ENCODE measurements at places on chromosomes 5 and 9. TPM values are rescaled to one million over a fixed set of nuclear protein-coding genes. Genes with fewer than 3 reads are reported as not detected.

DNA sequence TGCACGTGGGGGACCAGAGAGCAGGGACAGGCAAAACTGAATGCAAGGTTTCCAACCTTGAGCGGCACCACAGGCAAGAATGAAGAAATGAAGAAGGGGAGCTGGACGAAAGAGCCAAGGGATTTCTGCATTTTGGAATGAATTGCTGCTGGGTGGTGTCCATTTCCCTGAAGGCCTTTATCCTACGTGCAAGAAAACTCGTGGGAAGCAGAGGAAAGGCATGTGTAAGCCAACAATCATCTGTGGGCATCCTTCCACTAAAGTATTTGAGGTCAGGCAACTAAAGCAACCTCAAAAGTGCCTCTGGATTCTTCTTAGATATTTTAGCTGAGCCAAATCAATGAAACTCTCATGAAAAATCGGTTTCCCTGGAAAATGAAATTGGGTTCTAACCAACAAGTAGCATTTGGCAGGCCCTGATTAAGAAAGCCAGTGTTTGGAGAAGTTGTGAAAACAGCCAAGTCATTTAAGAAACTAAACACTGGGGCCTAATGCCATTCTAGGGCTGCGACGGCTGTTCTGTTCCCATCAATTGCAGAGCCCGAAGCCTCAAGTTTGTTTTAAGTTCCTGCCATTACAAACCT is 4.7 kb upstream of the TGFBI start:
- H3K4me1 ChIP-seq: peaks cover 25% of the 10 kb centered on the region
- H3K4me3 ChIP-seq: no peak overlapping the region
- H3K36me3 ChIP-seq: no peaks in the 10 kb centered on the region

LCN2 gene
- total RNA-seq: 136 TPM

DNA sequence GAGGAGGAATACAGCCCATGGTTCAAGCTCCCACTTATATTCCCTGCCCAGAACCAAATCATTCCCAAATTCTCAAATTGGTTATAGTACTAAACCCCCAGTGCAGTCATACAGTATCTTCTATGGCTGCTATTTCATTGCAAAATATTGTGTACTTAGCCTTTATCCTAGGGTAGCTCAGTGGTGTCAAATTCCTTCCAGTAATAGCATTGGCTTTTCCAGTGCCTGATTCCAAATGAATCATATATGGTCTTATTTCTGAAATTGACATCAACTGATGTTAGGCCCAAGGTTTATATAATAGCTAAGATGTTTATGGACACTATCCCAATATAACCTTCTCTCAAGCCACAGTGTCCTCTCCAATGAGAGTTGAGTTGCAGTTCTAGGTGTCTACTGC is 256.7 kb downstream of the NDUFS4 start:
- no peak for DNase-seq
- no peak overlapping the region for H3K27ac ChIP-seq
- H3K4me1 ChIP-seq: no peaks in the 10 kb centered on the region
- no peaks in the 10 kb centered on the region for H3K36me3 ChIP-seq
- H3K4me3 ChIP-seq: no peak overlapping the region

DNA sequence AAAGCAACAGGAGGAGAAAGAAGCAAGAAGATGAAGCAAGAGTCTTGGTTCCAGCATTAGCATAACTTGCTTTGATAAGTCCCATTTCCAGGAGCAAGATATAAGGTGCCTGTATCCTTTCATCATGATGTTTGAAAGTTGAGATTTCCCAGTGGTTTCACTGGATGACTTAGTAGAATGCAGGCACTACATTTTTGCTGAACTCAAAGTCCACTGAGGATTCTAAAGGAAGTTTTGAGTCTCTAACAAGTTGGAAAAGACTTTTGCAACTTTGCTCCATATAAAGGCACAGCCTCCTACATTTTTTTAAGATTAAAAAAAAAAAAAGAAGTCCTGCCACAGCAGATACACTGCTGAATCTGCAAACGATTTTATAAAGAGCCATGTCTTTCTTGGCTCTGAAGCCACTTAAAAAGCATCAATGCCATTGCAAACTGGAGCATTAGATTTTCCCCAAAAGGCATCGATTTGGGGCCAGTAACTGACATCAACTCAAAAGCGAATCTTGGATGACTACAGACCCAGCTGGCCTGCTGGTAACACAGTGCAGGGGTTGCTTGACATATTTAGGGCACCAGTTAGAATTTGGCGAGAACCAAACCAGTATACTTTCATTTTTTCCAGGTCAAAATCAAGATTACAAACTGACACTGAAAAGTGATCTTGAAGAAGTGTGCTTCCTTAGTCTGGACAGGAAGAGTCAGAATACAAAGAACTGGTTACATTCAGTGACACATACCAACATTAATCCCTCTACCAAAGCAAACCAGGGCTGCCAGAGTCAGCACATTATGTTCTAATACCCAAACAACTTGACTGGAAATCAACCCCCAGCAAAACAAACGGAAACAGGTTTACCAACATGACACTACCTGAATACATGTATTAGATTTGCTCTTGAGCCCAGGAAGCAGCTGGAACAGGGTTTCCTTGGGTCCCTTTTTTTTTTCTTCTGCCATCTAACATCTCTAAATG is 39.1 kb upstream of the KCNV2 start:
- H3K4me3 ChIP-seq: no peak overlapping the region
- no peak overlapping the region for H3K27ac ChIP-seq
- no peak for DNase-seq

RAB14 gene
- total RNA-seq: 29.0 TPM

RAI14 gene
- 30.7 TPM for total RNA-seq

DNA sequence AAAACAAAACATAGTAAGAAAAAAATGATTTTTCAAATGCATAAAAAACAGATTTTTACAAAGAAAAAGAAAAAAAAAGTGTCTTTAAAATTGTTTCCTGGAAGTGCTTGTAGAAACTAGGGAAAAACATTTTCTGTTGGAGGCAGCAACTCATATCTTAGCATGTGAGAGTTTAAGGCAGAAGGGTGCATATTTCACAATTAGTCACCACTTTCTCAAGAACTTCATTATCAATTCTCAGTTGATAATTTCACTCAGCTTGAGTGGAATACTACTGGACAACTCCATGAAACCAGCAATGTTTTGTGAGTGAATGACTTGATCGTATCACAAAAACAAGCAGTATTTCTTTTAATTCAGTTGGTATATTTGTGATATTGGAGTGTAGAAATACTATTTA is 508.3 kb upstream of the DAB2 start:
- no peak overlapping the region for H3K4me3 ChIP-seq
- no peak for DNase-seq
- no peaks in the 10 kb centered on the region for H3K27me3 ChIP-seq
- no peaks in the 10 kb centered on the region for H3K4me1 ChIP-seq

PLEKHG4B gene
- 0.74 TPM for total RNA-seq

DNA sequence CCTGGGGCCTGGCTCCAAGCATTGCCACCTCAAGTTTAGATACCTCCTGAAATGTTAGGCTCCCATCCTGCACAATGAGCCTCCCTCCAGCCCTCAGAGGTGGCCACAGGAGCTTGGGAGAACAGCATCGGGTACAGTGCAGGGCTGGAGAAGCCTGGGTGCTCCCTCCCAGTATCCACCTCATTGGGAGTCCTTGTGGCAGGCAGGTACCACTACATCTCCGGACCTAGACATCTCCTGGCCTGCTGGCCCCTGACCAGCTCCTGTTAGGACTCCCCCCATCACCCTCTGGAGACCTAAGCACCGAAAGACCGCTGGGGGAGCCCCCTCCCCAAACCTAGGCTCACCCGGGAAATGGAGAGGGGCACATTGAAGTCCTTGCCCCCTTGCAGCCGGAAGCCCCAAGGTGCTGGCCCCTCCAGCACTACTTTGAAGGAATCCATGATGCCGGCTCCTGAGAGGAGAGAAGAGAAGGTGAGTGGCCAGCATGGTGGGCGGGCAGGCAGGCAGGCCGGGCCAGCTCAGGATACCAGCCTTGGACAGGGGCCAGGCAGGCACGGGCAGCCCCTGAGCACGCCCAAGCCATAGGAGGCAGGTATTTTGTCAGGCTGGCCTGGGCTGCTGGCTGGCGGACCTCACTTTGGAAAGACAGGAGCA is 1.2 kb downstream of the PDLIM7 start:
- peak overlapping the region; percentile 85 for H3K27ac ChIP-seq
- peaks cover 53% of the 10 kb centered on the region for H3K4me1 ChIP-seq
- no peaks in the 10 kb centered on the region for H3K36me3 ChIP-seq
- peak overlapping the region; percentile 73 for H3K4me3 ChIP-seq

- no peaks in the 10 kb centered on the region for H3K36me3 ChIP-seq
- no peak overlapping the region for H3K4me3 ChIP-seq
- H3K4me1 ChIP-seq: no peaks in the 10 kb centered on the region
- H3K27me3 ChIP-seq: no peaks in the 10 kb centered on the region
- no peak overlapping the region for H3K27ac ChIP-seq
- no peak for DNase-seq
These were observed 104.1 kb downstream of the DIRAS2 start for GRCh38 chr9:90538566-90538965.

GRCh38 chr9:109198736-109199382 is 31.8 kb upstream of the FRRS1L start:
- H3K27me3 ChIP-seq: no peaks in the 10 kb centered on the region
- no peak overlapping the region for H3K27ac ChIP-seq
- H3K4me1 ChIP-seq: no peaks in the 10 kb centered on the region
- DNase-seq: no peak

DNA sequence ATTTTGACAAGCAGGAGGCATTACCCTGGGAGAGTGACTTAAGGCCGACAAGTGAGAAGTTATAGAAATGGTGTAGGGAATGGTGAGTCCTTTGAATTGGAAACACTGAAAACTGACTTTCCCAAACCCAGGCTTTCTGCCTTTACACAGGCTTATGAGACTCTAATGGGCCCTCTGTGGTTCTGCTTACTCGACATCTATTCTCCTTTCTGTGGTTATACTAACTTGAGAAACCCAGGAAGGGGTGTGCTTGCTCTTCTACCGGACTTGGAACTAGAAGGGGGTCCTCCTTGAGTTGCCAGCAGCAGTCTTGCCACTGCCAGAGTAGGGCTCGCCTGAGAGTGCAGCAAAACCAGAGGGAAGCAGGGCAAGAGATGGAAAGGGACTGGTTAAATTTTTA is 63.3 kb downstream of the FYB1 start:
- no peak overlapping the region for H3K4me3 ChIP-seq
- no peaks in the 10 kb centered on the region for H3K27me3 ChIP-seq
- H3K36me3 ChIP-seq: no peaks in the 10 kb centered on the region
- no peaks in the 10 kb centered on the region for H3K4me1 ChIP-seq
- no peak overlapping the region for H3K27ac ChIP-seq
- DNase-seq: no peak

STX17 gene
- 55.7 TPM for total RNA-seq

GRCh38 chr5:135194126-135194488 is 160.1 kb upstream of the PITX1 start:
- peaks cover 43% of the 10 kb centered on the region for H3K4me1 ChIP-seq
- no peak for DNase-seq
- H3K27ac ChIP-seq: peak overlapping the region; percentile 8
- H3K4me3 ChIP-seq: no peak overlapping the region
- no peaks in the 10 kb centered on the region for H3K27me3 ChIP-seq

WDR38 gene
- not detected for total RNA-seq

GRCh38 chr5:52800394-52801213 is 12.9 kb downstream of the ITGA1 start:
- H3K27ac ChIP-seq: peak overlapping the region; percentile 96
- H3K4me1 ChIP-seq: peaks cover 65% of the 10 kb centered on the region
- no peaks in the 10 kb centered on the region for H3K27me3 ChIP-seq
- peak overlapping the region; percentile 72 for H3K4me3 ChIP-seq
- H3K36me3 ChIP-seq: no peaks in the 10 kb centered on the region

- H3K4me3 ChIP-seq: no peak overlapping the region
- no peak overlapping the region for H3K27ac ChIP-seq
- DNase-seq: no peak
- no peaks in the 10 kb centered on the region for H3K27me3 ChIP-seq
- no peaks in the 10 kb centered on the region for H3K4me1 ChIP-seq
These were observed 123.9 kb downstream of the SV2C start for GRCh38 chr5:76207120-76207519.

DNA sequence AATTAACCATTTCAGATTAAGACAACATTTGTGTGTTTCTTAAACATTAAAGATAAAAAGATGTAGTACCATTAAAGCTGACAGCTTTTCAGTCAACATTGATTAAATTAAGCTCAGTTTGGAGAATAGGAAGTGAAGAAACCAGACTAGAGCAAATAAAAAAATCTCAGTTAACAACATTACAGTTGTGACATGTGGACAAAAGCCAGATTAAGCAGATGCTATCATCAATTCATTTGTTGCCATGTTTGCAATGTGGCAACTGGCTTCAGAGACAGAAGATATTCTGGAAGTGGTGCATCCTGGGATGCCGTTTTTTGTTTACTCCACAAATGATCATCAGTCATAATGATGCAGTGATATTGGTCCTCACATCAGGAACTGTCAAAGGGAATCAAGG is 70.3 kb upstream of the CNTLN start:
- H3K4me3 ChIP-seq: no peak overlapping the region
- no peak for DNase-seq
- no peaks in the 10 kb centered on the region for H3K4me1 ChIP-seq
- H3K36me3 ChIP-seq: no peaks in the 10 kb centered on the region
- no peaks in the 10 kb centered on the region for H3K27me3 ChIP-seq

- no peaks in the 10 kb centered on the region for H3K4me1 ChIP-seq
- H3K27me3 ChIP-seq: no peaks in the 10 kb centered on the region
- no peaks in the 10 kb centered on the region for H3K36me3 ChIP-seq
- H3K27ac ChIP-seq: no peak overlapping the region
These were observed 7.7 kb upstream of the NPM1 start for GRCh38 chr5:171379961-171380360.

- H3K4me3 ChIP-seq: no peak overlapping the region
- no peaks in the 10 kb centered on the region for H3K36me3 ChIP-seq
- H3K4me1 ChIP-seq: no peaks in the 10 kb centered on the region
These were observed 248.5 kb downstream of the PBX3 start for GRCh38 chr9:125995706-125996105.

DNA sequence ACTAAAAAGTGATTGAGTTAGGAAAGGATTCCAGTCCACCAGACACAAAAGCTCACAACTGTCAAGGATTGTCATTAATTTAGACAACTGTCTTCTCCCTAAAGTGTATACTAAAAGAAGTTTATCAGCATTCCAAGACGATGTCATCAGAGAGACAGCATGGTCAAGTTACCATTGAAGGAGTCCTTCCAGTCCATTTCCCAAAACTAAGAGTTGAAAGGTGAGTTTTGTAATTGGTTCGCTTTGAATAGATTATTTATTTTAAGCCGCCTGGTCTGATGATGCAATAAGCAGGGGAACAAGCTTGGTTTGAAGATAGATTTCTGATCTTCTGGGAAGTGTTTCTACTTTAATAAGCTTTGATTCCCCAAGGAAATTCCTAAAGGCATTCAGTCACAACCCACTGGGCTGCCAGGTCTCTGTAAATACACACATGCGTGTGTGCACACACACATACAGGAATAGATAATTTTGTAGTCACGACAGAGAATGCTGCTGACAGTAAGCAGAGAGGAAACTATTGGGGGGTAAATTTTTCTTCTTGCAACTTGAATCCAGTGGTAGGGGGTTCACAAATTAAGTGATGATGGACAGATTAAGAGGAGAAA is 234.8 kb downstream of the PIK3R1 start:
- no peaks in the 10 kb centered on the region for H3K27me3 ChIP-seq
- H3K27ac ChIP-seq: peak overlapping the region; percentile 21
- H3K4me1 ChIP-seq: peaks cover 29% of the 10 kb centered on the region
- H3K36me3 ChIP-seq: no peaks in the 10 kb centered on the region

RBM18 gene
- total RNA-seq: 11.3 TPM
